Prostate gland (tissue), 2 donors: ENCODE measurements at places on chromosomes 13 and 19. TPM values are rescaled to one million over a fixed set of nuclear protein-coding genes. Genes with fewer than 3 reads are reported as not detected.

- H3K36me3 ChIP-seq = no peaks in the 10 kb centered on the region
- H3K27ac ChIP-seq = no peak overlapping the region
Observed at GRCh38 chr13:72313546-72313945, 413.9 kb downstream of the MZT1 start.

Gene SF3A2
- total RNA-seq = 113 TPM

DNA sequence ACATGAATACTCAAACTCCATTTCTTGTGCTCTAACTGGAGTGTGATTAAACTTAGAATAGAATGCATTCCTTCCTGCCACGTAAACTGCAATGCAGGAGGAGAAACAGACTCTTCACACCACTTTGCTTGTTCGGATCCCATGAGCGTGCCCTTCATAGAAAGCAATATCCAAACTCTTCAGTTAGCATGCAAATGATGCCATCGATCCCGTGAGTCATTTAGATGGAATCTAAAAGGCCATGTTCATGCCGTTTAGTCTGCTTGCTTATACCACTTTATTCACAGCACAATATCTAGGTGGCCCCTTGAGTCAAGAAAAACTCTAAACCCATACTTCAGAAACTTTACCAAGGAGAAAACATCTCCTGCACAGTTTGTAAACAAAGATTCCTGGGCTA, 225.8 kb downstream of the OXGR1 start:
- H3K27me3 ChIP-seq = no peaks in the 10 kb centered on the region
- H3K4me1 ChIP-seq = no peaks in the 10 kb centered on the region
- no peak overlapping the region for H3K27ac ChIP-seq

GRCh38 chr13:43232873-43233265, 209.5 kb downstream of the DNAJC15 start:
- no peaks in the 10 kb centered on the region for H3K27me3 ChIP-seq
- H3K36me3 ChIP-seq = no peaks in the 10 kb centered on the region
- H3K27ac ChIP-seq = no peak overlapping the region
- no peaks in the 10 kb centered on the region for H3K4me1 ChIP-seq

DNA sequence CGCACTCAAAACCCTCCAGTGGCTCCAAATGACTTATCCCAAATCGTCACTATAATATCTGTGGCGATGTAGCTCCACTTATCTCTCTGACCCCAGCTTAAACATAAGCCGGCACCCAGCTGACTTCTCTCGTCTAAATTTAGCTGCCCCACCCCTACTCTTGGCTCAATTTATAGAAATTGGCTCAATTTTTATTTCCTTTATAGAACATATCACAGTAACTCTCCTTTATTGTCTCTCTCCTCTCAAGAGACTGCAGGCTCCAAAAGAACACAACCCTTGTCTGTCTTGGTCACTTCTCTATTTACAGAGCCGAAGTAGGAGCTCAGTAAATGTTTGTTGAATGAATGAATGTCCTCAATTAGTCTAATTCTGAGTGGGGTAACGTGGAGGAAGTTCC, 805 bp downstream of the ZNF784 start:
- no peak for DNase-seq
- peak overlapping the region; percentile 94 for H3K27ac ChIP-seq
- H3K4me1 ChIP-seq = no peaks in the 10 kb centered on the region
- H3K4me3 ChIP-seq = no peak overlapping the region
- H3K27me3 ChIP-seq = no peaks in the 10 kb centered on the region

Gene POGLUT2
- total RNA-seq = 4.0 TPM

DNA sequence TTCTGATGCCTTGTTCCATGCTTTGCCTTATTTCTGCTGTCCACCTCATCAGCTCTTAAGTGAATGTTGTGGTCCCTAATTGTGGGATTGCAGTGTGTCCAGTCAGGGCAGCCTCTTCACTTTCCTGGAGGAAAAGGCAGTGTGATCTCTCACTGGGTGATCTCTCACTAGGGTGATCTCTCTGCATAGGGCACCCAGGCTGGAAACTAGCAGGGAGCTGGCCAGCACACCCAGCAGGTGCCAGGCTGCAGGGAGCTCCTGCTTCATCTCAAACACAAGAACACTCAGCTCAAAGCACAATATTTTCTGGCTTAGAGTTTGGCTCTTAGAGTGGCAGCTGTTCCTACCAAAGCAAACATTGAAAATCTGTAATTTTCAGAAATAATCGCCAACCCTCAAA, 36.5 kb upstream of the TSHZ3 start:
- no peaks in the 10 kb centered on the region for H3K27me3 ChIP-seq
- no peak for DNase-seq
- H3K4me1 ChIP-seq = no peaks in the 10 kb centered on the region
- H3K36me3 ChIP-seq = no peaks in the 10 kb centered on the region
- H3K4me3 ChIP-seq = no peak overlapping the region
- H3K27ac ChIP-seq = no peak overlapping the region

Gene CGB8
- not detected for total RNA-seq

DNA sequence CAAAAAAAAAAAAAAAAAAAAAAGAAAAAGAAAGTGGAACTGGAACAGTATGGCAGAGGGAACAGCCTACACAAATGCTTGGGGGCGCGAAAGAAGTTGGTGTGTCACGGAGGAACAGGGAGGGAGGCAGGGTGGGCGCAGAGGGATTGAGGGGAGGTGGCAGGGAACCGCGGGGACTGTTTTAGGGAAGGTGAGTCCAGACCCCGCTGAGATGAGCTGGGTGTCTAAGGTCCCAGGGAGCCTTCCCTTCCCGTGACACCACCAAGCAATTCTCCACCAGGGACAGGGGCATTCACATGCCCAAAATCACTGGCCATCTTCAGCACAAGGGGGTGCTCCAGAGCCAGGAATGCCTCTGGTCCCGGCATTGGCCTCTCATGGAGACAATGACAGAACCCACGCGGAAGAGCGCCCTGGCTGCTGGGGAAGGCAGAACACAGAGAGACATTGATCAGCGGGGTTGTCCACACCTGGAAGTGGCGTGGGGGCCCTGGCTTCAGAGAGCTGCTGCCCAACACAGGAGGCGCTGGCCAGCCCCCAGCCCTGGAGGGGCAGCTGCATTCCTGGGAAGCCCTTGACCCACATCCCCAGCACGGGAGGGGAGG, 6.9 kb downstream of the PEAK3 start:
- DNase-seq = no peak
- H3K4me3 ChIP-seq = no peak overlapping the region
- H3K36me3 ChIP-seq = no peaks in the 10 kb centered on the region
- H3K27ac ChIP-seq = no peak overlapping the region
- no peaks in the 10 kb centered on the region for H3K27me3 ChIP-seq

- no peaks in the 10 kb centered on the region for H3K4me1 ChIP-seq
- no peaks in the 10 kb centered on the region for H3K27me3 ChIP-seq
- no peak overlapping the region for H3K27ac ChIP-seq
- DNase-seq = no peak
Observed at GRCh38 chr13:75357576-75358289, 124.2 kb downstream of the TBC1D4 start.

Gene MTUS2
- 1.6 TPM for total RNA-seq

DNA sequence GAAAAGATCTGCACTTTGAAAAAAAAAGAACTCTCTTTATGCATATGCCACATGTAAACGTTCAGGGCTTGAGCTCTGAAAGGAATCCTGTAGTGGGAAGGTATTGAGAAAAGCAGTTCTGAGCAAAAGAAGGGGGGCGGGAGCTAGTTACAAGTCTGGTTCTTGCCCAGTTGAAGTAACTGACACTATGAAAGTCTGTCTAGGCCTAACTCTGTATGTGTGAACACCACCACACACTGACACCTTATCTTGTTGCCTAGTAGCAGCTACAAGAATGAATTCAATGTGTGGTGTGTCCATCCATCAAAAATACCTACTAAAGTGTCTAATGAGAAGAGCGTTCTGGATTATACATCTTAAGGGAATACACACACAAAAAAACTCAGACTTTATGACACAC, 820.6 kb downstream of the DIAPH3 start:
- H3K36me3 ChIP-seq = no peaks in the 10 kb centered on the region
- DNase-seq = no peak
- H3K27ac ChIP-seq = no peak overlapping the region

Gene KLHL26
- total RNA-seq = 18.4 TPM

DNA sequence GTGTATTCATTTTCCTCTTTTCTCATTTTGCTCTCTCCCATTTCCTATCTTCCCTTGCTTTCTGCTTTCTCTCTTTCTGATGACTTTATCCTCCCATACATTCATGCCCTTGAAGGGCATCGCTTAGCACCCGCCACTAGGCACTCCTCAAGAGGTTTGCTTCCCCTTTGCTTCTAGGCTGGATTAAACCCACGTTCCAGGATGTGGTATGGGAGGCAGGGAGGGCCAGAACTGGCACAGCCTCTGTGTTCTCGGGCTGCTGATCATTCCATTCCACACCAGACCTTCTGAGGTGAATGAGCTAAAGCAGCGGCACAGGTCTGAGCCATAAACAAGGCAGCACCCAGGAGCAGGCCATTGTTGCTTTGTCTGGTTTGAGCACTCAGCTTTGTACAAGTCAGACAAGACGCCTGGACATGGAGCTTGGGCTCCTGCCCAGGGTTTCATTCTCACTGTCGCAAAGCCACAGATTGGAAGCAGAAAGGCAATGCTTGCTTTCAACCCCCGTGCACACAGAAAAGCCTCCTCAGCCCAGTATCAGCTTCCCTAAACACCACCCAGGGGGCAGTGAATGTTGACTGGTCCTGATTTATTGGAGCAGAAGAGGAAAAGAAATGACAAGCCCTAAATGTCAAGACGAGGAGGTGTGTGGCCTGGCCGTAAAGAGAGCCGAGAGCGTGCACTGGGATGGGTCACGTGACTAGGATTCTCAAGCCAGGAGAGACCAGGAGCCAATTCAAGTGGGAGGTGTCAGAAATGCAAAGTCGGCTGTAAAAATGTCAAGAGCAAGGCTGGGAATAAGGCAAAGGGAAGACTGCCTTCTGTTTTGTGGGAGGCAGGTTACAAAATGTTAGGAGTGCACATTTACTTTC, 218.0 kb upstream of the SERP2 start:
- no peaks in the 10 kb centered on the region for H3K27me3 ChIP-seq
- peaks cover 6% of the 10 kb centered on the region for H3K4me1 ChIP-seq
- peak overlapping the region; percentile 68 for H3K27ac ChIP-seq
- peak; percentile 78 for DNase-seq

Gene CLEC4G
- total RNA-seq = 0.57 TPM

GRCh38 chr13:108877300-108877699, 247.9 kb downstream of the MYO16 start:
- H3K4me3 ChIP-seq = no peak overlapping the region
- no peak for DNase-seq
- no peaks in the 10 kb centered on the region for H3K27me3 ChIP-seq

GRCh38 chr13:73598020-73598712, 536.0 kb downstream of the KLF12 start:
- H3K27ac ChIP-seq = no peak overlapping the region
- H3K4me3 ChIP-seq = no peak overlapping the region
- no peaks in the 10 kb centered on the region for H3K4me1 ChIP-seq

DNA sequence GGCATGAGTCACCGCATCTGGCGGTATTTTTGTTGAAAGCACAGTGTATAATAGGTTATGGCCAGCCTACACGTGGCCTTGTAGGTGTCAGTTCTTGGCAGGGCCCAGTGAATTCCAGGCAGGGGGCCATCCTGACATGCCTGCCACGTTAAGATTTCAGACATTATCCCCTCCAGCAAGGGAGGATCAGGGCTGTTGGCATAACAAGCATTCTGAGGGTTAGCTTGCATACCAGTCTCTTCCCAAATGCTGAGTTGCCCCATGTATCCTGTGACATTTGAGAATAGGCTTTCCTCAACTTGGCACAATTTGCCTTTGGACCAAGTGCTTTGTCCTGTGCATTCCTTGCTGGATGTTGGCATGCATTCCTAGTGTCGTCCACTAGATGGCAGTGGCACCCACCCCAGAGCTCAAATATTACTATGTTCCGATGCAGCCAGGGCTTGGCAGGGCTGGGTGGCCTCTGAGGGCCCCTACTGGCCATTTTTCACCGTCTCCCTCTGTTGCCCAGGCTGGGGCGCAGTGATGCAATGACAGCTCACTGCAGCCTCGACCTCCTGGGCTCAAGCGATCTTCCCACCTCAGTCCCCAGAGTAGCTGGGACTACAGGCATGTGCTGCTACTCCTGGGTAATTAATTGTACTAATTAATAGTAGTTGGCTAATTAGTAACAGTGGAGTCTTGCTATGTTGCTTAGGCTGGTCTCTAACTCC, 31.2 kb downstream of the NLRP12 start:
- DNase-seq = peak; percentile 77
- no peaks in the 10 kb centered on the region for H3K27me3 ChIP-seq
- H3K27ac ChIP-seq = no peak overlapping the region
- H3K4me1 ChIP-seq = no peaks in the 10 kb centered on the region
- H3K4me3 ChIP-seq = no peak overlapping the region

Gene DIAPH3
- 2.4 TPM for total RNA-seq

GRCh38 chr13:109779074-109779473, 7.3 kb downstream of the IRS2 start:
- H3K27me3 ChIP-seq = no peaks in the 10 kb centered on the region
- H3K27ac ChIP-seq = peak overlapping the region; percentile 79
- peaks cover 18% of the 10 kb centered on the region for H3K36me3 ChIP-seq
- peaks cover 9% of the 10 kb centered on the region for H3K4me1 ChIP-seq
- peak overlapping the region; percentile 5 for H3K4me3 ChIP-seq

DNA sequence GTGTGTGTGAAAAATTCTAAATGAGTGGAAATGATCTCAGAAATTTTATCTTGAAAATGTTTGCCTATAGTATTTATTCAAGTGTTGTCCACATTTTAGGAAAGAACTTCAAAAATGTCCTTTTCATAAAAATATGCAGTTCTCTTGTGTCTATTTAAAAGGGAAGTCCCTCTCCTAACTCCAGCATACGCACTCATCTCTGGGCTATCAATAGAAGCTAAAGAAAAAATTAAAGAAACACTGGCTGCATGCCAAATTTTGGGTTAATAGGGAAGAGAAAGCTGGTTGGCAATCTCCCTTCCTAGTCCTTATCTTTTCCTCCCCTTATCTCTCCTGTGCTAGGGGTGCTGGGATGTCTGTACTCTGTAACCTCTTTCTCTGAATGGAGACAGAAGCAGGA, 313.3 kb downstream of the ENOX1 start:
- H3K27ac ChIP-seq = no peak overlapping the region
- H3K27me3 ChIP-seq = no peaks in the 10 kb centered on the region
- DNase-seq = no peak
- no peaks in the 10 kb centered on the region for H3K4me1 ChIP-seq

- H3K4me3 ChIP-seq = peak overlapping the region; percentile 89
- no peak for DNase-seq
- peak overlapping the region; percentile 99 for H3K27ac ChIP-seq
- no peaks in the 10 kb centered on the region for H3K27me3 ChIP-seq
- H3K4me1 ChIP-seq = peaks cover 8% of the 10 kb centered on the region
Observed at GRCh38 chr19:16627193-16627927, 644 bp downstream of the MED26 start.

Gene IFI30
- 22.5 TPM for total RNA-seq

DNA sequence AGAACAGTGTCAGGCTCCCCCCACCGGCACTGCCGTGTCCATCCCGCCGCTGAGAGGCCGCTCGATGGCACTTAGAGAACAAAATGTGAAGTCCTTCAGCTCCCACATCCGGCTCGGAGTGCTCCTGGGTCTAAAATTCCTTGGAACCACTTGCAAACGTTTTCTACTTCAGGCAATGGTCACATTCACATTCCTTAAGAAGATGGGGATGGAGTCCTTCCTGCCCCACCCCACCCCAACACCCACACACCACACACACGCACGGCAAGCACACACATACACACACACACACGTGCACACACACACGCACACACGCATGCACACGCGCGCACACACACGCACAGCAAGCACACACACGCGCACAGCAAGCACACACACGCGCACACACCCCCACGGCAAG, 83.4 kb downstream of the SOX1 start:
- H3K27ac ChIP-seq = no peak overlapping the region
- no peak overlapping the region for H3K4me3 ChIP-seq
- no peaks in the 10 kb centered on the region for H3K27me3 ChIP-seq
